Breast epithelium (tissue), 4 donors: ENCODE measurements at places on chromosomes 1 and 21. TPM values are rescaled to one million over a fixed set of nuclear protein-coding genes. Genes with fewer than 3 reads are reported as not detected.

GRCh38 chr1:44273560-44274350 is 60.5 kb downstream of the DMAP1 start:
- DNase-seq, result no peak

GRCh38 chr1:1893291-1893985 is 2.6 kb upstream of the GNB1 start:
- DNase-seq, result no peak

DNA sequence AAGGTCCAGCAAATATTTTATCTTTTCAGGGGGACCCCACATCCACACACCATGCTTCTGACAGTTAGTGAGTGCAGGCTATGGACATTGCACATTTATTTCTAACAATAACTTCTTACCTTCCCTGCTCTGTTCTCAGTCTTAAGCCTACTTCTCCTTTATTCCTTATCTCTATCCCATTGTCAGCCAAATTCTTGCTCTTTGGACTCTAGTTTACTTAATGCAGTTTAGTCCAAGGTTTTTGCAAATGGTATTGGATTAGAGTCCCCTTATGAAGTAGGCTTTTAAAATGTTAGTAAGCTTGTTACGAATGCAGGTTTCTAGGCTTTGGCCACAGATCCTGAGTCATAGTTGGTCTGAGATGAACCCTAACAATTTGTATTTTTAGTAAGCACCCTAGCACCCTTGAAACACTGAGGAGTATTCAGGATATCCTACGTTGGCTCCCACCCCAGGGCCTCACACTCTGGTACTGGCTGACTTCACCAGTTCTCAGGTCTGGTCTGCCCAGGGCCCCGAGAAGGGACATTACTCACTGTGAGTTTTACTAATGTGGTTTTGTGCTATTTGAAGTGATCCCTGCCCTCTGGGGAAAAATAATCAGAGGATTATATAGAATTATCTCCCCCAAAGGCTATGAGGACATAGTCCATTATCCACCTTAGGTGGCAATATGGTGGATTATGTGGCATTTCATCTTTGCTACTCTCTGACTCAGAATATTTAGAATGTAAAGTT is 239.5 kb downstream of the TGFB2 start:
- no peak for DNase-seq

Gene LCA5L
- 1.6 TPM for total RNA-seq

Gene C1orf115
- total RNA-seq, result 29.3 TPM

DNA sequence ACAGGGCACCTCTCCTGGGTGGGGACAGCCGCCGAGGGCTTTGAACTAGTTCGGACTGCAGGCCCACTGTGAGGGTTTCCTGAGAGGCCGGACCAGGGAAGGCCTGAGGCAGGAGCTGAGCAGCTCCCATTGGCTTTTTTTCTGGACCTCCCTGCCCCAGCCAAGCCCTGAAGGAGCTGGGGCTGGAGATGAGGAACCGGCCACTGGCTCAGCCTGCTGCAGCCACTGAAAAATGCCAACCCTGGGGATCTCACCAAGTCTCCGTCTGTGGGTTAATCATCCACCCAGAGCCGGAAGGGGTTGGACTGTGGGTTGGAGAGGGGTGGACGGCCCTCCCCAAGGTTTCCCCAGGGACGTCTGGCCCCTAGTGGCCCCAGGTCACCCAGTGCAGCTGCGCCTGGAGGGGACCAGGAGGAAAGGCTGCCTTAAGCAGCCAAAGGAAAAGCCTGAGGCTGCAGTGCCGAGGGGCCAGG is 2.5 kb downstream of the VWA1 start:
- no peak for DNase-seq

- DNase-seq, result no peak
Measured at GRCh38 chr1:53061859-53062707, at the start of gene PODN. TSS of gene PODN (plus strand) at chr1:53062213. CDS start at chr1:53069856, 7,643 bp downstream.

Gene UHMK1
- total RNA-seq, result 68.9 TPM

- DNase-seq, result no peak
Measured at GRCh38 chr1:233295237-233295974, at the start of gene PCNX2. TSS of gene PCNX2 (minus strand) at chr1:233295725. CDS start at chr1:233295478, 247 bp downstream.

- DNase-seq, result no peak
Measured at GRCh38 chr1:36330940-36331339, 7.5 kb upstream of the EVA1B start.

Gene SYT11
- 4.5 TPM for total RNA-seq

DNA sequence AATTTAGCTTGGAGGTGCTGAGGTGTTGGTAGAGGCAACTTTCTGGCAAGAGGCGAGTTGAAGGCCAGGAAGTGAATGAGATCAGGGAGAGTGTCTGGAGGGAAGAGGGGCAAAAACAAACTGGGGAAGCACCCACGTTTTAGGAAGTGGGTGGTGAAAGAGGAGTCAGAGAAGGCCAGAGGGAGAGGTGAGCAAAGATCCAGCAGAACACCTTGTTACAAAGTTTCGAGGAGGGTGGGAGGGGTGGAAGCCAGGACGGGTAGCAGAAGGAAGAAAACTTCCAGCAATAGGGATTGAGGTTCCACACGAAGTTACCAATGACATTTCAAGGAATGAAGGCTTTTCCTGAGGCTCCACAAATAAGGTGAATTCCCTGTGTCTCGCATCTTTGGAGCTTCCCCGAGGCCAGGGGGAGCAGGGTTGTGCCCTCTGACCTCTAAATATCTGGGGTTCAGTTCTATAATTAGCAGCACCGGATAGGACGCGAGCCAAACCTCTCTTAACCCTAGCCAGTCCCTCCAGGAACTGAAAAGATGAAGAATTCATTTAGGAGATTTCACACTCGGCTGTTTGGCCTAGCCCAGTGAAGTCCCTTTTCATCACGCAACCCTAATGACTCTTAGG is 578 bp upstream of the SESN2 start:
- no peak for DNase-seq

DNA sequence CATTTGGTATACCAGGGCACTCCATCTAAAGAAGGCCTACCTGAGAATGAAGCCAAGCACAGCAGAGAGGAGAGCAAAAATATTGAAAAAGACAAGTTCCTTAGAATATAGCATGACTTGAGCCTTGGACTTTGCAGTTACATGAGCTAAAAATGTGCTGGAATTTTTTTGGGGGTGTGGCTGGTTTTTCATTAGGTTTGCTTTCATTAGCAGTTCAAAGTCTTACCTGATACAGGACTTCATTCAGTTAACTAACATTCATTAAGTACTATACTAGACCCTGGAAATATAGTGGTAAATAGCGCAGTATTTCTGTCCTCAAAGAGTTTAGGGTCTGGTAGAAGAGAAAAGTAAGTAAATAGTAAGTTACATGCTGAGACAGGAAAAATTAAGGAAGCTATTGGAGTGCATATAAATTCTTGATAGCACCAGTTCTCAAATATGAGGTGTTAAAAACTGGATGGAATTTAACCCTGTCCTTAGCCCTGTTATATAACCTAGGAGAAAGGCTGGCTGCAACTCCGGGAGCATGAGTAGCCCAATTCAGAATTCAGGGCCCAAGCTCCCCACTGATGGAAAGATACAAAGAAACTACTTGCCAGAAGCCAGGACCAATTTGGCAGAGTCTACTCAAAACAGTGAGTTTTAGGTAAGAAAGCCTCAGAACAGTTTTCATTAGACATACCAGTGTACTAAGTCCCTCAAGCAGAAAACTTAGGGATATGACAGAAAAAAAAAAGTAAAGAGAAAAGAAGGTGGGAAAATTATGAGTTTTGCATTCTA is 3.1 kb upstream of the DOCK7 start:
- no peak for DNase-seq

Gene CAPN8
- total RNA-seq, result 41.3 TPM

Gene PKP1
- total RNA-seq, result 22.5 TPM

GRCh38 chr1:161733526-161733925 is 12.2 kb downstream of the FCRLB start:
- DNase-seq, result no peak

DNA sequence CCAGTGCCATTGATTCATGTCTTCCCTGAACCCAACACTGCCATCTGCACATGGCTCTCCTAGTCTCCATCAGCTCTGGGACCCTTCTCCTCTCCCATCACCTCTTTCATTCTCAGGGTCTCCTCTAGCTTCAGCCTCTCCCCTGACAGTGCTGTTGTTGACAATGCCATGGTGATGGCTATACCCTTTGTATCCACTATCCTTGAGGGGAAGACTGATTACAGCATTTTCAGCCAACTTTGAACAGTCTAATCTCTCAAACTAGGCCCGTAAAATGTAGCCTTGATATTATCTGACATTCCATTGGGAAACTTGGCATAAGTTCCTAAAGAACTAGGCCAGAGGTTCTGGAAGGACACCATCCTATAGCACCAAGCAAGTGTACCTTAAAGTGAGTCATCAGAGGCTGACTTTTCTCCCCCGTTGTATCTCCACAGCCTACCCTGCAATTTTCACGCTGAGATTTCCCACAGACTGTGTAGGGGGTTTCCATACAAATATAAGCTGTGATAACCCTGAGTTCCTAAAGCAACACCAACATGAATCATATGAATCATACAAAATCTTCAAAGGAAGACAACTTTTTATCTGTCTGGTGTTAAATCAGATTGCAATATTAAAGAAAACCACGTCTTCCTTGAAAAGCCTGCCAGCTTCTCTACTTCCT is 5.8 kb downstream of the HAO2 start:
- DNase-seq, result no peak

Gene DENND2C
- 2.6 TPM for total RNA-seq

- no peak for DNase-seq
Measured at GRCh38 chr1:224856973-224857372, 72.5 kb upstream of the DNAH14 start.

- no peak for DNase-seq
Measured at GRCh38 chr1:202684716-202685115, 25.5 kb downstream of the SYT2 start.

Gene NUP210L
- under 0.01 TPM for total RNA-seq
